ENCODE measurements at places on chromosomes 2 and 18. TPM values are rescaled to one million over a fixed set of nuclear protein-coding genes. Genes with fewer than 3 reads are reported as not detected.

DNA sequence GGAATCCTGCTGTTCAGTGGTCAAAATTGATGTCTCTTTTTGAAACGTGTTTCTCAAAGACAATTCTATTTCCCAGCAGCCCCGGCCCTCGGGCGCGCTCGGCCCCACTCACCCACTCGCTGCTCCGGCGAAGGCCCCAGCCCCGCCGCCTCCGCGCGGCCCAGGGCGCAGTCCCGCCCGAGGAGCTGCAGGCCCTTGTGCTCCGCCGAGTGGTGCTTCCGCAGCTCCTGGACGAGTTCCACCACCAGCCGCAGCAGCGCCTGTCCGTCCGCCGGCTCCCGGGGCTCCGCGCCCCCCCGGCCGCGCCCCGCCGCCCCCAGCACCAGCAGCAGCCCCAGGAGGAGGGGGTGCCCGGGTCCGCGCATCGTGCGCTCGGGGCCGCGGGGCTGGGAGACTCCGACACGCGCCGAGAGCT lies 413 bp downstream of the ALKAL2 start:
- DNase-seq, result no peak

The VWA3B gene
- total RNA-seq, result not detected

- no peak for DNase-seq
Observed at GRCh38 chr2:162172802-162173370, 20.8 kb upstream of the GCG start.

DNA sequence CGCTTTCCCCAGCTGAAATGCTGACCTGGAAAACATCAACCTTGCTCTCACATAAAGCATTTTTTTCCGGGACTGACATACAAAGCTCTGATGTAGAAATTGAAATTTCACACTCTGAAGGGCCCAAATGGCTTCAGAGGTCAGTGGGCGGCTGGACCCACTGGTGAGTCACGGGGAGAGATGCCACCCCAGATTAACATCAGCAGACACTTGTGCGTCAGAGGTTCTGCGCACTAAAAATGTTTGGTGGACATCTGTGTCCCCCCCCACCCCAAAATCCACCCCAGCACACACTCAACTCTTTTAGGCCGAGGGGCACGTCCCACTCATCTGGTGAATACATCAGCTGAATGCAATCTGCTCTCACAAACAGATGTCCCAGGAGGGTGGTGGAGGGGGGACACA lies 208.9 kb downstream of the ASB1 start:
- DNase-seq, result peak; percentile 37

DNA sequence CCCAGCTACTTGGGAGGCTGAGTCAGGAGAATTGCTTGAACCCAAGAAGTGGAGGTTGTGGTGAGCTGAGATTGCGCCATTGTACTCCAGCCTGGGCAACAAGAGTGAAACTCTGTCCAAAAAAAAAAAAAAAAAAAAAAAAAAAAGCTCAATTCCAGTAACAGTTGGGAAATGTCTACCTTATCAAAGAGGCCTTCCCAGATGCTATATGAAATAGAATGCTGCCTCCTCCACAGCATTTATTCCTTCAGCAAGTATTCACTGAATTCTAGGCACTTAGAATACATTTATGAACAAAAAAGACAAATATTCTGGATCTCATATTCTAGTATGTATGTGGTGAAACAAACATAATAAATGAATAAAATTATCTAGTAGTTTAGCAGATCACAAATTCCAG lies 12.8 kb upstream of the CDK5R2 start:
- DNase-seq, result no peak

DNA sequence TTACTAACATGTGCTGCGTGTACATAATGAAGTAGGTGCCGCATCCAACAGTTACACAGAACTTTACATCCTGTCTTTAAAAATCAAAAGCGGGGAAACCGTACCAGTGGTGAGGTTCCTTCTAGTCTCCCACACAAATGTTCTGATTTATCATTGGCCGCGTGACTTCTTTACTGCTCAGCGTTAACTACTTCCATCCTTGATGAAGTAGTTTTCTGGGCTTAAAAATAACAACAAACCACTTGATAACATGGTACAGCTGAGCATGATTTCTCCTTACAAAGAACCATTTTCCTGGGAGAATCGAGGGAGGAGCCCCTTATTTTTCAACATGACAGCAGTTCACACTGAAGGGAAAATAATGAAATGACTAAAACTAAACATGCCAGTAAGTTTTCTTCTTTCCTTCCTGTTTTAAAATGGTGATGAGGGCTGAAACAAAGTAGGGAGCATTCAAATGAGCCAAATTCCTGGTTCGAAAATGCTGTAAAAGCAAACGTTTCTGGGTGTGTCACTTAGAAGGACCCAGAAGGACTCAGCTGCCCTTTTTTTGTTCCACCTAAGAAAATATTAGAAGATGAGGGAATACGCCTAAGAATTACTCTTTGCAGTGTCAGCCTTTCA lies 9.9 kb downstream of the EMILIN2 start:
- no peak for DNase-seq

GRCh38 chr18:54229421-54230059 lies 5.1 kb upstream of the MBD2 start:
- DNase-seq, result no peak

- DNase-seq, result no peak
Observed at GRCh38 chr2:18907937-18908336, 318.6 kb upstream of the NT5C1B start.

- DNase-seq, result peak; percentile 84
Observed at GRCh38 chr2:241009601-241010530, 11.4 kb downstream of the SNED1 start.

DNA sequence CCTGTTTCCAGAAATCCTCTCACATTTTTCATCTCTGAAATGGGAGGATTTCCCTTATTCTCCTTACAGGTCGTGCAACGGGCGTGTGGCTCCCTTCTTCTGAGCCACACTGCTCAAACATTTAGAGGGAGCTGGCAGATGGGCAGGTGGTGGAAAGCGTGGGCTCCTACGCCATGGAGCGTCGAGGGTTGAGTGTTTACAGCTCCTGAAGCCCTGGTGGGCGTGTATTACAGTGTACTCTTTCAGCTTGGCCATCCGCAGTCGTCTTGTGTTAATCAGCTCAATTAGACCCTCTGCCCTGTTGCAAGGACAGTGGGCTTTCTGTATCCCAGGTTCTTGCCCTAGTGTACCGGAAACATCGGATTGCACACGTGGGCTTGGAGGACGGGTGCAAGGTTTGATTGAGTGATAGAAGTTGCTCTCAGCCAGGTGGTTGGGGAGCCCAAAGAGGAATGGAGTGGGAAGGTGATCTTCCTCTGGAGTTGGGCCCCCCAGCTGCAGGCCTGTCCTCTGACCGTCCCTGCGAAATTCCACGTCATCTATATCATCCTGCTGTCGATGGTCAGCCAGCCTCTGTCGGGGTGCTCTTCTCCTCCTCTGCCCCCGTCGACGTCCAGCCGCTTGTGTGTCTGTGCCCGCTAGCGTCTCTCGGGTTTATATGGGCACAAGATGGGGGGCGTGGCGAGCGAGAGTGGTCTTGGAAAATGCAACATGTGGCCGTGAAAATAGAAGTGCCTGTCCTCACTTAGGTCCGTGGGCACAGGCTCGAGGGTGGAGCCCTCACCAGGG lies 120.3 kb upstream of the DSEL start:
- DNase-seq, result no peak

DNA sequence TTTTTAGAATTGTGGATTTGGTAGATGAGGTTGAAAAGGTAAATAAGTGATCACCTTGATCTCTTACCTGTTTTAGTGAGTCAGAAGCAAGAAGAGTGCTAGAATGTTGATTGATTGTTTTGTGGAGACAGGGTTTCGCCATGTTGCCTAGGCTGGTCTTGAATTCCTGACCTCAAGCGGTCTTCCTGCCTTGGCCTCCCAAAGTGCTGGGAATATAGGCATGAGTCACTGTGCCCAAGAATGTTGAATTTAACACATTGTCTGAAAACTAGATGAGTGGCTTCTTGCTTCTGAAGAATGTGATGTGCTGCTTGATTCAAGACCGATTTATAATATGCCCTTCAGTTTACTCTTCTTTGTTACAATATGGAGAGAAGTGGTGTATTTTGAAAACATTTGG lies 121.3 kb downstream of the FMNL2 start:
- DNase-seq, result peak; percentile 65

The NCKAP1 gene
- 213 TPM for total RNA-seq

- DNase-seq, result no peak
Observed at GRCh38 chr2:64649013-64649484, 4.7 kb downstream of the SERTAD2 start.

The D2HGDH gene
- 14.6 TPM for total RNA-seq

The GAD1 gene
- 9.9 TPM for total RNA-seq

GRCh38 chr18:7686278-7686677 lies 119.2 kb downstream of the PTPRM start:
- DNase-seq, result no peak

The GPAT2 gene
- total RNA-seq, result not detected

The OXER1 gene
- total RNA-seq, result not detected

GRCh38 chr18:50836521-50836957 lies 16.7 kb upstream of the MRO start:
- DNase-seq, result peak; percentile 72

GRCh38 chr2:239594019-239594771 lies 193.4 kb upstream of the HDAC4 start:
- DNase-seq, result no peak

- DNase-seq, result no peak
Observed at GRCh38 chr2:99081891-99082290, 59.6 kb upstream of the C2orf15 start.

DNA sequence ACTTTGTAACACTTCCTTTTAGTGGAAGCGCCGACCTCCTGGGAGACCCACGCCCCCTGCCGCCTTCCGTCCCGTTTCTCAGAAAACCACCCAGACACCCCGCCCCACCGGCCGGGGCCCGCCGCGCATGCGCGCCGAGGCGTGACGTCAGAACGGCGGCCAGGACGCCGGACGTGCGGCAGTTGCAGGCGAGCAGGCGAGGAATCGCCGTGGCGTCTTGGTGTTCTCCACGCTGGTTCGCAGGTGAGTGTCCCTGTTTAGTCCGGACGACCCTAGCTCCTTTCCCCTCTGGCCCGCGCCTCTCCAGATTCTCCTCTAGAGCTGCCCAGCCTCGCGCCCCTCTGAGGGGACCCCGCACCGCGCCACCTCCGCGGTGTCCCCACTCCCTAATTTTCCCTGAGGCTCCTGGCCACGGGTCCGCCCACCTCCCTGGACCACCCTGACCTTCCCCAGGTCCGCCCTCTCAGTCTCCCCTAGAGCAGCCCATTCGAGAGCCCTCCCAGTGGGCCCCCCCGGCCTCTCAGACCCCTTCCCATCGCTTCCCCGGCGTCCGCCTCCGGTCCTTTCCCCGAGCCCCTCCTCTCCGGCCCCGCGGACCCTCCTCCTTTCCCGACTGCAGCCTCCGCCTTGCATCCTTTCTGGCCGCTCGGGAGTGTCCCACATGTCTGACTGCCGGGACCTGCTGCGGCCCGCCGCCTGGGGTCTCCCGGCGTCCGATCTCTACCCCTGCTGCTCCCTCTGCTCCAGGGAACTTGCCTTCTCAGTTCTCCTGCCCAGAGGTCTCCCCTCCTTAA lies at the start of gene PLEKHB2:
PLEKHB2 (plus strand) TSS at position 181 of the 794 bp plus-strand sequence. CDS start 15,606 bp downstream, outside the sequence.
- peak; percentile 72 for DNase-seq

The TRMT61B gene
- total RNA-seq, result 17.6 TPM

DNA sequence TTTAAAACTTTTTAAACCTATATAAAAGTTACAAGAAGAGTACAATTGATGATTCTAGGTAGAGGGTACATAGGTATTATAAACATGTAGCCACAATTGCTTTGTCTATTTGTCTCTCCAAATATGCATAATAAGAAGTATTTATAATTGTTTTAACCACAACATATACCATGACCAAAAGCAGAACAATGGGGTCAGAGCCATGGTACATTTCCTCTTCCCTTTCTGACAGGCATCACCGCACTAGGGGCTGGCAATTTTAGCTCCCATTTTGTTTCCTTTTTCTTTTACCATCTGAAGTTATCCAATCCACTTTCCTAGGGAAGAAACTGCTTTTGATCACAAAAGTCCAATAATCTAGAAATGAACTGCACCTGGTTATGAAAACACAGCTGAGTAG lies 49.3 kb downstream of the TMX3 start:
- DNase-seq, result no peak

GRCh38 chr2:66318009-66318561 lies 116.8 kb upstream of the MEIS1 start:
- DNase-seq, result no peak

The SEMA4C gene
- 40.1 TPM for total RNA-seq

The FN1 gene
- 15.5 TPM for total RNA-seq

The SNRNP27 gene
- total RNA-seq, result 168 TPM

The FAM228A gene
- not detected for total RNA-seq

- DNase-seq, result no peak
Observed at GRCh38 chr2:151632993-151633565, 101.2 kb downstream of the NEB start.

- DNase-seq, result no peak
Observed at GRCh38 chr2:85452237-85452636, 33.7 kb downstream of the SH2D6 start.

The LOXHD1 gene
- not detected for total RNA-seq

The CD207 gene
- 0.14 TPM for total RNA-seq

Data from A172 (cell line).